ENCODE measurements at places on chromosomes 7 and 10. TPM values are rescaled to one million over a fixed set of nuclear protein-coding genes. Genes with fewer than 3 reads are reported as not detected.

GRCh38 chr7:18770822-18771221 lies 275.3 kb downstream of the HDAC9 start:
- no peak for DNase-seq

- DNase-seq = no peak
Measured at GRCh38 chr10:53601260-53601875, 828.8 kb upstream of the MBL2 start.

- no peak for DNase-seq
Measured at GRCh38 chr10:122949296-122949695, 4.7 kb downstream of the C10orf88 start.

DNA sequence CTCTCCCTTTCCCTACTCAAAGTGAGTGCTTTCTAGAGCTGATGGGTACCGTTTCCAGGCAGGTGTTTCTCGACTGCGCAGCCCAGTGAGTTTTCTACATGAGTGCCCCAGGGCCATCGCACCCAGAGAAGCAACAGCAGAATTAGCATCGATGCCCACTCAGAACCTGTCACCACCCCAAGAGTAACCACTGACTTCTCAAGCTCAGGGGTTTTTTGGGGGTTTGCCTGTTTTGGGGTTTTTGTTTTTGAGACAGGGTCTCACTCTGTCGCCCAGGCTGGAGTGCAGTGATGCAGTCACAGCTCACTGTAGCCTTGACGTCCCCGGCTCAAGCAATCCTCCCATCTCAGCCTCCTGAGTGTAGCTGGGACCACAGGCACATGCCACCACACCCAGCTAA lies 25.7 kb downstream of the SNX8 start:
- DNase-seq = no peak

- DNase-seq = no peak
Measured at GRCh38 chr10:1002425-1003006, 14.3 kb downstream of the GTPBP4 start.

DNA sequence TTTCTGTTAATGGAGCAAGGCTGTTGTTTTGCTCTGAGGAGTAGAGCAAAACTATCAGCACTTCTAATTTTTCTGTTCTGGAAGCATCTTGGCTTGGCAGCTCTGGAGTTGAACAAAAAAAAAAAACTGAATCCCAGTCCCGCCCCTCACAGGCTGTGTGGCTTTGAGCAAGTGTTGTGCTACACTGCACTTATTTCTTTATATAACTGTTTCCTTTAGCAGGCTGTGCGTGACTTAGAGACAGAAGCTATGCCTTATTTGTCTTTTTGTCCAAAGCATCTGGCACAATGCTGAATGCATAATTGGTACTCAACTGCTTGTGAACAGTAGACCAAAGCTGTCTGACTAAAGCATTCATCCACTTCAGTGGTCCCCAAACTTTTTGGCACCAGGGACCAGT lies 96.1 kb downstream of the AMPH start:
- DNase-seq = no peak

DNA sequence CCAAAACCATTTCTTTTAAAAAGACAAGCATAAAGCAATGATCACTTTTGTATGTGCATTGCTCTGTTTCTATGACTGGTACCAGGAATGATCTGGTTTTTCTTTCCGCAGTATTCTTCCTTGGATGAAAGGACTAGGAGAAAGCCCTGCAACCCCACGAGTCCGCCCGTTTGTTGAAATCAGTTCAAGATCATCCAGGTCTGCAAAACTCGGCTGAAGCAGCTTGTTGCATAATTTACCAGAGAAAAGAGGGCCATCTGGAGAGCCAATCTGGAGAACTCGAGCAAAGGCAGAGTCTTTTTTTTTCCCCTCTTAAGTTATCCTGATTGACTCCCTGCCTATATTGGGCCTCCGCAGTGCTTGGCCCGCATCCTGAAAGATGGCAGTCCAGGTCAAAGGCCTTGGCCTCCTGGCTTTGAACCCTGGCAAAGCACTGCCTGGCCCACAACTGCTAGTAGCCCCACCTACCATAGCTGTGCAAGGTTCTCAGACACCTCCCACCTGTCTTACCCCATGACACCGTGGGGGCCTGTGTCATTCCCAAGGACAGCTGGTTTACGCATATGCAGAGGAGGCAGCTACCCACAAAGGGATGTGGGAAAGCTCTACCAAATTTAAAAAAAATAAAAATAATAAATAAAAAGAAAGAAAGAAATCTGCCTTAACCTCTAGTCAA lies 572.2 kb downstream of the INHBA start:
- DNase-seq = no peak

GRCh38 chr7:16905300-16906044 lies 23.7 kb upstream of the AGR3 start:
- DNase-seq = no peak

- DNase-seq = no peak
Measured at GRCh38 chr10:132643709-132644526, 106.3 kb downstream of the INPP5A start.

GRCh38 chr10:36073796-36074345 lies 431.8 kb upstream of the FZD8 start:
- DNase-seq = no peak

GRCh38 chr10:129165076-129165720 lies 301.8 kb upstream of the MGMT start:
- DNase-seq = no peak

- no peak for DNase-seq
Measured at GRCh38 chr10:117457071-117457810, 82.0 kb upstream of the PDZD8 start.

- no peak for DNase-seq
Measured at GRCh38 chr10:34954142-34954541, 136.0 kb downstream of the CUL2 start.

GRCh38 chr7:5694221-5694754 lies 87.2 kb downstream of the RNF216 start:
- no peak for DNase-seq

DNA sequence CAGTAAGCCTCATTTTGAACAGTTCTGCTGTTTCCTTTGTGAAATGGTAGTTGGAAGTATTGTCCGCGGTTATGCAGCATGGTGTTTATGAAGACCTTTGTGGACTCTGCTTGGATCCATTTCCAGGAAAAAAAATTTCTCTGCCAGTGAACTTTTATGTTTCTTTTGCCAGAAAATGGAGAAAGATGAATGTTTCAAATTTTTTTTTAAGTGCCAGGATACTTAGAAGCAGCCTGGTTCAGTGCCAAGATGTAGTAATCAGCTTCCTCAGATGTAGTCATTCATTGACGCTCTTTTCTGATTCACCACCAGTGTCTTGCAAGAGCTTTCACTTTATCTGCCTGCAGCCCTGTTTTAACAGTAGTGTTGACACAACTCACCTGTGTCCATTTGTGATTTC lies 258.2 kb downstream of the SDK1 start:
- no peak for DNase-seq

DNA sequence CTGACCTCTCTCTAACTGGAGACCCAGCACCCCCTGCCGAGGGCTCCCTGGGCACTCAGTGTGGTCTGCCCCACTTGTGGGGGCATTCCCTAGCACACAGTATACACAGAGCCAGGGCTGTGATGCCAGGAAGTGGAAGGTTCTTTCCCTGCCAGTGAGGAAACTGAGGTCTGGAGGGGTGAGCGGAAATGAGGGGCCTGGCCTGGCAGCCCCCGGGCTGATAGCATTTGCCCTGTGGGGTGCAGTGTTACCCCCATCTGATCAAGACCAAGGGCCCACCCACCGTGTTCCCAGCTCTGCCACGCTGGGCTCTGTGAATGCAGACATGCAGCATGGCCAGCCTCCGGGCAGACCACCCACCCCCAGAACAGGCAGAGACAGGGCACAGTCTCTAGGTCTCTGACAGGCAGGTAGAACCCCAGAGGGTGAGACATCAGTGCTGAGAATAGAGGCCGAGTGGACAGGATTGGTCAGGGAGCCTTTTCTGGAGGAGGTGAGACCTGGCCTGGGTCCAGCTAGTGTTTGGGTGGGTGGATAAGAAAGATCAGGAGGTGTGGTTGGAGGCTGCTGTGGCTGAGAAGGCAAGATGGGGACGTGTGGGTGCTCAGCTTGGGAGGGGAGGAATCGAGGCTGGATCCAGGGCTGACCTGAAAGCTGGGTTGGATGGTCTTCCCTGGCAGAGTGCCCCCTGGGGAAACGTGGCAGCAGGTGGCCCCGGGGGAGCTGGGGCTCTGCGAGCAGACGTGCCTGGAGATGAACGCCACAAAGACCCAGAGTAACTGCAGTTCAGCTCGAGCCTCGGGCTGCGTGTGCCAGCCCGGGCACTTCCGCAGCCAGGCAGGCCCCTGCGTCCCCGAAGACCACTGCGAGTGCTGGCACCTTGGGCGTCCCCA lies 10.8 kb upstream of the ZNF862 start:
- no peak for DNase-seq

- DNase-seq = no peak
Measured at GRCh38 chr10:68165643-68166042, 56.4 kb downstream of the MYPN start.

GRCh38 chr7:139680676-139681462 lies 96.9 kb downstream of the HIPK2 start:
- DNase-seq = peak; percentile 77

DNA sequence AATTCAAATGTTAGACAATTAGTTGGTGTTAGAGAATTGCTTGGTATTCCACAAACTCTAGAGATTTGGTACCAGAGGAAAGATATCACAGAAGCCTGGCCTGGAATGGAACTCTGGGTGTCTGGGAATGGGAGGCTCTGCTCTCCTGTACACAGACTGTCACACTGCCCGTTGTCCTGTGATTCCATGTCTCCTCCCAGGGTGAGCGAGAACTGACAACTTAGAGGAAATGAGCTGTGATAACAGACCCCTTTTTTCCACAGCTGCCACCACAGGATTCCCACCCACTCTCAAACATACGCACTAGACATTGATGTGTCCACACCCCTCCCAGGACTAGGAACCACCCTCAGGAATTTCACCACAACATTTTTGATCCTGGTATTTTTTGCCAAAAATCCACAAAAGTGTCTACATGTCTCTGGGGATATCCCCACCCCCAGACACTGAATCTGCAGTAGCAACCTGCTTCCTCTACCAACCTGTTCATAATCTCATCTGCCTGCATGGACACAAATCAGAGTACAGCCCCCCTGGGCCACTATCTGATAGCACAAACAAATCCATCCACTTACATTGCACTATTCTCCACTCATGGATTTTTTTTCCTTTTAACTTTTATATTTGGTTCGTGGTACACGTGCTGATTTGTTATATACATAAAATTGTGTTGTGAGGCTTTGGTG lies 4.7 kb downstream of the ZNF273 start:
- no peak for DNase-seq

DNA sequence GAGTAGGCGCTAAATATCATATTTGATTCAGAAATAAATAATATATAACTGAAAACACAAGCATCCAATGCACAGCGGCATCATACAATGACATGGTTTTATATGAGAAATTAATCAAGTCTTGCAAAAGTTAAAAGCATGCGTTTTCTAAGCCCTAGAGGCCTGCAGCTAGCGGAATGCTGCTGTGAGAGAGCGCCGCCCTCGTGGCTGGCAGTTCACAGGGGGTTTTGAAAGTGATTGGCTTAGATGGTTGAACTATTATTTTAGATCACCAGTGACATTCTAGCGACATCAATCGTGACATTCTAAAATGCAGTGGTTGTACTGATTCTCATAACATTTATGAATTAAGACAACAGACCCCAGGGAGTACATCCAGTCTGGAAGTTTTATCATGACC lies 235.2 kb upstream of the MGMT start:
- DNase-seq = no peak

Gene HTR5A
- not detected for total RNA-seq

Gene CHPF2
- 25.1 TPM for total RNA-seq

Gene OR2AE1
- total RNA-seq = not detected

Gene CDNF
- 1.6 TPM for total RNA-seq

Gene HBP1
- 19.4 TPM for total RNA-seq

Gene KEL
- total RNA-seq = 0.16 TPM

Gene NFE2L3
- total RNA-seq = 35.3 TPM

Gene RBP4
- not detected for total RNA-seq

Gene ALOX5
- total RNA-seq = 0.62 TPM

Measured in activated naive CD8-positive, alpha-beta T cell treated with anti-CD3 and anti-CD28 coated beads for 36 hours (primary cell).